ENCODE measurements at places on chromosomes 2 and 18.

- DNase-seq: no peak
Observed at GRCh38 chr2:184302506-184302905, 295.8 kb upstream of the ZNF804A start.

DNA sequence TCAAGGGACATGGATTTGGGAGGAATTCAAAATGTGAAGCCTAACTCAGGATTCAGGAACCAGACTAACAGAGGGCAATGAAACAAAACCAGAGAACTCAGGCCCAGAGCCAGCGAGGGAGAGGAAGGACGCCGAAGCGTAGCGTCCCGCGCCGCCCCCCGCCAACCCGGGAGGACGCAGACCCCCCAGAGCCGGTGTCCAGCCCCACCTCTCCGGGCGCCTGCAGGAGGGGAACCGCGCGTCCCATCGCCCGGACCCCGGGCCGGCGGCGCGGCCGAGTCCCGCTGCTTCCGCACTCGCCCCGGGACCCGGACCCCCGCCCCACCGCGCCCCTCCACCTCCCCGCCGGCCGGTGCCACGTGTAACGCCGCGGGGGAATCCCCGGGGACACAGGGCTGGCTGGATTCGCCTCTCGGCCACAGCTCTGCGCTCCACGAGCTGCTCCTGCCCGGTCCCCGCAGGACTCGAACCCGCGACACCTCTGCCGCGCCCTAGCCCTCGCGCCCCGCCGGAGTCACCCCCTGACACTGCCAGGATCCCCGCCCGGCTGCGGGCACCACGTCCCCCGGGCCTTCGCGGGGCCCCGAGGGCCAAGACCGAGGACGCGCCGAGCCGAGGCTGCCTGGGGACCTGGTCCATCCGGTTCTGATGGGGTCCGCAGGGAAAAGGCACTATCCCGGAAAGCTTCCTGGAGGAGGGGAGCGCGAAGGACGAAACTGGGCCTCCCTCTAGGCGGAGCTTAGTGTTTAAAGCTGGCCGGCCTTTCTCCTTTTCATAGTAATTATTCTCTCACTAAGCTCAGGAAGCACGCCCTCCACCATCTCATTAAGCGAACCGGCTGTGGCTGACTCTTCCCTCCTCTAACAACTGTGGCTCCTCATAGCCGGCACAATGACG, 40.4 kb upstream of the FAM124B start:
- DNase-seq: peak; percentile 30

DNA sequence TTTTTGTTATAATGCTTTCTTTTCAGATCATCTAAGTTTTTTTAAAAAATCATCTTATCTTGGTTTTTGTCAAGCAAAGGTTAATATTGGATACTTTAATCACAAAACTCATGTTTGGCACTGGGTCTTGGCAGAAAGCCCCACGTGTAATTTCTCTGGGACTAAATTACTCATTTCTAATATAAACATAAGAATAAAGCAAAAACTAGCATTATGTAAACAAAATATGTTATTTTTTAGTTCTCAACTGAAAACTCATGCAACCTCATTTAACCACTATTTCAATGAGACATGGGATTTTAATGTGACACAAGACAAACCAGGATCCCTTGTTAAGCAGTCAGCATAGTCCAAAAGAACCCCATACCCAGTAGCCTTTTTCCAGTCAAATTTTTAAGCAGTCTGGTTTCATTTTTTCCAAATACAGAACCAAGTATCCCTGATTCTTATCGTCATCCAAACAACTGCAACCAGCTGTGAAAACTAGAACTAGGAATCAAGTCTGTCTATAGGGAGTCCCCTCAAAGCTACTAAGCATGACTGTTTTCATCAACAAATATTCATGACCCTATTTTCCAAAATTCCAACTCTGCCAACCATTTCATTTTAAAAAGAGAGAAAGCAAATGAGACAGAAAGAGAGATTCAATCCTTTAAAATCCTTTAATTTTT, 27.1 kb downstream of the PID1 start:
- DNase-seq: no peak

- peak; percentile 49 for DNase-seq
Observed at GRCh38 chr2:95346738-95347671, 49.9 kb downstream of the KCNIP3 start.

- DNase-seq: no peak
Observed at GRCh38 chr2:22056621-22057132, 932.9 kb downstream of the TDRD15 start.

DNA sequence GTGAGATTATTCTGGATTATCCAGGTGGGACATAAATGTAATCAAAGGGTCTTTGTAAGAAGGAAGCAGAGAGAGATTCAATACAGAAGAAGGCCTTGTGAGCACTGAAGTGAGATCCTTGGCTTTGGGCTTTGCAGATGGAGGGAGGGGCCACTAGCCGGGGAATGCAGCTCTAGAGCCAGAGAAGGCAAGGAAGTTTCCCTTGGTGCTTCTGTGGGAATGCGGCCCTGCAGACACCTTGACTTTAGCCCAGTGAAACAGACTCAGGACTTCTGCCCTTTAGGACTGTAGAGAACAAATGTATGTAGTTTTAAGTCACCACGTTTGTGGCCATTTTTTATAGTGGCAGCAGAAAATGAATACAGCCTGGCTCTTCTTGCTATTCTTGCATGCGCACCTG, 8.1 kb downstream of the NEU2 start:
- no peak for DNase-seq

DNA sequence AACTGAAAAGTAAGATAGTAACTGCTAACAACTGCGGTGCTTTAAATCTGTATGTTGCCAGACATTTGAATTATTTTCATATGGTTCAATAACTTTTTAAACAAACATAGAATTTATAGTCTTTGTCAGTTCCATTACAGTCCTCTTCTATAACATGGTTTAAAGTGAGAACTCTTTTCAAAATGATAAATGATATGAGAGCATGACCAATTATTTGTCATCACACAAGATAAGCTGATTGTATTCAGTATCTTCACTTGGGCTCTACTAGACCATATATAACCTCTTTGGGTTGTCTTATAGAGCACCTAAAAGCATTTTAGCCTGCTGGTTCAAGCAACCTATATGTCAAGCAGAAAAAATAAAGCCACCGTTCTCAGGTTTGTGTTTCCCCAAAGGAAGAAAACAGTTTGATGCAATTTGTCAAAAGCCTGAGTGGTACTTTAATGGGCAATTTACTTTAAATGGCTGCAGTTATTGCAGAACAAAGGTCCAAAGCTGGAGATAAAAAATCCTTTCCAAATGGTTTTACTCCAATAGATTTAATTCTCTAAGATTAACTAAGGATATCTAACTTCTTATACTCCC, 298.4 kb downstream of the FSIP2 start:
- no peak for DNase-seq

GRCh38 chr2:137910641-137911040, 53.6 kb upstream of the HNMT start:
- no peak for DNase-seq

GRCh38 chr2:217248312-217248935, 388.6 kb upstream of the TNP1 start:
- peak; percentile 98 for DNase-seq

DNA sequence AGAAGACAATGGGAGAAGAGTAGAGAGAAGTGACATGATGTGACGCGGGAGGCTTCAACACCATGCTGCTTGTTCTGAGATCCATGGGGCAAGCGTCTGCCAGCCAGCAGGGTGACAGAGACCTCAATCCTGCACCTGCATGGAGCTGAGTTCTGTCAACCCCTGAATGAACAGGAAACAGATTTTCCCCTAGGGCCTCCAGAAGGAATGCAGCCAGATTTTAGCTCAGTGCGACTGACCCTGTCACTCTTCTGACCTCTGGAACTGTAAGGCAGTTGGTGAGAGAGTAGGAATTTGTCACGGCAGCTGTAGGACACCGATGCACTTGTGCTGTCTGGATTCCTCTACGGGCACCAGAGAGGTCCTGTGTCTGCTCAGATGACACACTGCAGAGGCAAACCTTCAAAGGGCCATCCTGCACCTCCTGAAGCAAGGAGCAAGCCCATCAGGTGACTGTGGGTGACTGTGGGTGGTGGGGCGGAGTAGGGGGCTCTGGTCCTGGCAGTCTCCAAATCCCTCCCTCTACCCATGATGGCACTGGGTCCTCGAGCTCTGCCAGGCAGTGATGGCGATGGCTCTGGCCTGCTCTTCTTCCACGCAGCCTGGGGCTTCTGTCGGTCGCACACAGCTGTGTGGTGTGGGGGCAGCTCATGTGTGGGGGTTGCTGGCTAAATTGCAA, 194.3 kb upstream of the TWIST2 start:
- DNase-seq: no peak

GRCh38 chr2:159879051-159879604, 81.1 kb upstream of the CD302 start:
- no peak for DNase-seq

- DNase-seq: no peak
Observed at GRCh38 chr18:45551142-45551815, 64.0 kb upstream of the SLC14A2 start.

GRCh38 chr18:51514128-51514527, 316.6 kb upstream of the MEX3C start:
- no peak for DNase-seq

GRCh38 chr2:219106251-219106650, 45.5 kb upstream of the IHH start:
- no peak for DNase-seq

DNA sequence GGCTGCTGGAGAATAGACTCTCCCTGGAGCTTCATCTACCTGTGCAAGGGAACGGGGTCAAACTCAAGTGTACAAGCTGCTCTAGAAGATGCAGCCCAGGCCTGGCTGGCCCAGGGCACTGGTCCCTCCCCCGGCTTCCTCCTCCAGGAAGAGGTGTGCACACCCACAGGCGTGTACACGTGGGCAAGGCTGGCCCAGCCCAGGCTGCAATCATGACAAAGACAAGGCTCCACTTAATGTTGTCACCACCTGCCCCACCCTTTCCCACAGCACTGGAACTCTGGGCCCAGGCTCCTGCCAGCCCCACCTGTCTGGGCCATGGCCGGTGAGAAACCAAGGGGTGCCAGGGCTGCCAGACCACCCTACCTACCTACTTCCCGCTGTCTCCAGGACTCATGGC, 29.6 kb upstream of the ALPP start:
- no peak for DNase-seq

- DNase-seq: no peak
Observed at GRCh38 chr18:41887100-41887499, 67.9 kb upstream of the PIK3C3 start.

GRCh38 chr2:27829791-27830190, 58.3 kb downstream of the MRPL33 start:
- no peak for DNase-seq

DNA sequence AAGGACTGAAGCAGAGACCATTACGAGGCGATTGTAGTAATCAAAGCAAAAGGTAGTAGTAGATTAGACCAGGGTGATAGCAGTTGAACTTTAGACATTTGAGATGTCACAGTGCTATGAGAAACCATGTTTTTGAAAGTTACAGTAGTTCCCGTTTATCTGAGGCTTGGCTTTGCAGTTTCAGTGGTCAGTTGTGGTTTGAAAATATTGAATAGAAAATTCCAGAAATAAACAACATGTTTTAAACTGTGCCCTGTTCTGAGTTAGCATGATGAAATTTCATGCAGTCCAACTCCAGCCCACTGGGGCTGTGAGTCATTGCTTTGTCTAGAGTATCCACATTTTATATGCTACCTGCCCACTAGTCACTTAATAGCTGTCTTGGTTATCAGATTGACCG, 47.5 kb downstream of the ZNF638 start:
- no peak for DNase-seq

DNA sequence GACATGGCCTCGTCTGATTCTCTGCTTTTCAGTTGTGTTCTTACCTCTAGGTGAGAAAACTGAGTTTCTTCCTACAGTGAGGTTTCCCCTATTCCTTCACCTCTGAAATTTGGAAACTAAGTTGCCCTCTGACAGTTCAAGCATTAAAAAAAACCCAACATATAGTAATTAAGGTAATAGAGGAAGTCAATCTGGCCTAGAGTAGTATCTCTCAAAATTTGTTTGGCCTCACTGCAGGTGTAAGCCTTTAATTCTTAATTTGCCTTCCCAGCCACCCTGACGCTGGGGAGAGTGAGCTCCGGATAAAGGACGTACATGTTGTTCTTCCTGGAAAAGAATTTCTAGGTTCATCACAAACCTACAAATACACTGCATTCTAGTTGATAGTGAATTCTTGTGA, 1.4 kb downstream of the CAD start:
- DNase-seq: no peak

DNA sequence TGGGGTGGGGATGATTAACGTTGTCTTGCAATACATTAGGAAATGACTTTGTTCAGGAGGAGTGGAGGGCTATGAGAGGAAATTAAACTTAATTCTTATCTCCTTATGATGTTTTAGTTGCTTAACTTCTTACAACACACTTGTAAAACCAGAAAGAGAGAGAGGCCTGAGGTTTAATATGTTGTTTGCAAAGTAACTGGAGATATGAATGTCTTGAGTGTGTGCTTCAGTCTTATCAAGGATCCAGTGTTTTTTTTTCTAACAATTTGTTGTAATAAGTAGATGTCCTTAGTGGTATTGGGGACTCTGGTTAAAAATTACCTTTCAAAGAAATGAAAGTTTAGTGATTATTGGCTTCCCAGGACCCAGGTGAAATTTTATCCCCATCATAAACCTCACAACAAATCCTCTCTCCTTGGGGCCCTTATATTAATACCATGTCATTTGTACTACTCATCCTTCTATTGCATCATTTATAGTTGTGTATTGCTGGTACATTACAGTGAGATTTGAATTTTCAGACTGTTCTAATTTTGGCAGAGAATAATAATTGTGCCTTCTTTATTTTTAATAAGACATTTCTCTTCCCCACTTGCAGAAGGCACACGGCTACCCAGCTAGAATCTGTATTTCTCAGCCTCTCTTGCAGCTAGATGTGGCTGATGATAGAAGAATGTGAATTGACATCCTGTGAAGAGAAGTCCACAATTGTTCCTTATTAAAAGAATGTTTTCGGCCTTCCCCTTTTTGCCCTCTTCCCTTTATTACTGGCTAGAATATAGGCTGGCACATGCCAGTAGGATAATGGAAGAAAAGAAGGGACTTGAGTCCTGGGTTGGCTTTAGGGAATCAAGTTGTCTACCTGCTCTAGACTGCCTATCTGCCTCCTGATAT, 91.9 kb upstream of the CXCR4 start:
- no peak for DNase-seq

GRCh38 chr2:31140151-31140550, 1.9 kb upstream of the GALNT14 start:
- no peak for DNase-seq

DNA sequence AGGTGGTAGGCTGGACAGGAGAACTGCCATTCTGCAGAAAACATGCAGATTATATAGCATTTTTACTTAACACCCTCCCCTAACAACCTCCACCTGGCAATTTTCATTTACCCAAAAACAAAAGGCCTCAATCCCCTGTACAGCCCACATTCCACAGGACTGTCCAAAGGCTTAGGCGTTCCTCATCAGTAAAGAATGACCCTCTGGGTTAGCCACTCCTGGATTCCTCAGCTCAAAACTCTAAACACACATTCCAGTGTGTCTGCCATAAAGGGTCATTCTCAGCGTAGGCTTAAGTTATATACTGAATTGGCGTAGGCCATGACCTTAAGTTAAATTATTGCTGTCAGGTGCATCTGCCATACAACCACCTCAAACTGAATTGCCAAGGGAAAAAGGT, 261.8 kb upstream of the CHAC2 start:
- no peak for DNase-seq

GRCh38 chr2:134718817-134719814, at the start of gene TMEM163:
Gene TMEM163, minus strand, starts transcription at chr2:134719000.
- peak; percentile 40 for DNase-seq

GRCh38 chr18:36095936-36096519, 28.7 kb upstream of the RPRD1A start:
- DNase-seq: no peak
